Hematopoietic multipotent progenitor cell (in vitro differentiated cells): ENCODE measurements at places on chromosomes 1 and 21. TPM values are rescaled to one million over a fixed set of nuclear protein-coding genes. Genes with fewer than 3 reads are reported as not detected.

Gene PTPN22
- 7.5 TPM for total RNA-seq

Gene GBP6
- under 0.01 TPM for total RNA-seq

Gene PGD
- total RNA-seq, result 148 TPM

Gene CD1D
- 0.54 TPM for total RNA-seq

Gene CITED4
- 4.6 TPM for total RNA-seq

Gene PPP1R15B
- 30.4 TPM for total RNA-seq

Gene HORMAD1
- under 0.01 TPM for total RNA-seq

Gene RSPH1
- 0.81 TPM for total RNA-seq

Gene C1orf167
- total RNA-seq, result not detected

GRCh38 chr1:195981448-195982139 is 626.6 kb downstream of the KCNT2 start:
- DNase-seq, result no peak

- no peak for DNase-seq
Observed at GRCh38 chr1:65260851-65261473, 48.4 kb upstream of the DNAJC6 start.

- no peak for DNase-seq
Observed at GRCh38 chr1:192797891-192798290, 10.9 kb upstream of the RGS2 start.

DNA sequence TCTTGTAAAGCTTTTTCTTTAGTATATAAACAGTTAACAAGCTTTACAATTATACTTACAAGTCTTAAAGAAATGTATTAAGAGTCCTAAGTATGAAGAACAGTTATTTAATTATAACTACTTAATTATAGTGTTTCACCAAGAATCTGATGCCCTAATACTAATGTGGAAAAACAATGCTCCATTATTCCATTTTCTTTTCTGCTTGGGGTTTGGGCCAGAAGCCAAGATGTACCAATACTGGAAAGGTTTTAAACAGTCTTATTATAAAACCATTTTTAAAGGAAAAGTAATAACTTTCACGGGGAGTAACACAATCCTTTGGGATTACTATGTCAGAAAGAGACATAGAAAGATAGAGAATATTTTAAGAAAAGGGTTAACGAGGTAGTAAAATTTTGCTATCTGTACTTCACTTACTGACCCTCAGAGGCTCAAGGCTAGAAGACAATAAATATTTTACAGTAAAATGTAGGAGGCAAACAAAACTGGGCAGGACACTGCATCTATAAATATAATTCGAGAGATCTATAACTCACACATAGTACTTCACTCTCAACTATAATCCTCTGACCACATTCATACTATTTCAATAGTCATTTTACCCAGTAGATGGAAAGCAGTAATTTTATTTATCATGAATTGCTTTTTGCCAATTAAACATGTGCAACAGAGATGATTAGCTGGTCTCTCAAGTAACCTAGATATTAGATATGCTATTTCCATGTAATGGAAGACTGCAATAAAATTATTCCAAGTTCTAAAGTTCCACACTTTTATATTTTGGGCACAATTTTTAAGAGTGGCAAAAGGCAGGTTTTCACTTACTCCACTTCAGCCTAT is 63.9 kb downstream of the LTN1 start:
- no peak for DNase-seq

DNA sequence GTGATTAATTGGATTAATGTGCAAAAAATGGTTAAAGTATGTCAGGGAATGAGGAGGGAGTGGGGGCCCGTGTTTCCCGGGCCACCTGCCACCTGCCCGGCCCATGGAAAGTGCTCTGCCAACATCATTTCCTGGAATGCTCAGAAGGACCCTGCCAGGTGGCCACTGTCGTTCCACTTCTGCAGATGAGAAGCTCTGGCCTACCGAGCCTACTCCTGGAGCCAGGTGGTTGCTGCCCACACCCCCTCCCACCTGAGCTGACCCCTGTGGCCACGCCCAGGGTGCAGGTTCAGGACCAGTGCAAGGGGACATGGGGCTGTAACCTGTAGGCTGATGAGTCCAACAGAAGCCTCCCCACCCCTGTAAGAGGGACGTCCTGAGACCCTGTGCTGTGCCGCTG is 99.7 kb downstream of the PRDM16 start:
- DNase-seq, result no peak

- DNase-seq, result peak; percentile 49
Observed at GRCh38 chr1:156419854-156420204, 50.8 kb downstream of the RHBG start.

- DNase-seq, result no peak
Observed at GRCh38 chr1:95013950-95014574, 58.7 kb downstream of the ALG14 start.

GRCh38 chr1:154607609-154608396 is at the start of gene ADAR:
Gene ADAR (minus strand): TSS chr1:154608186. CDS start chr1:154608006, 180 bp downstream.
- peak; percentile 80 for DNase-seq

DNA sequence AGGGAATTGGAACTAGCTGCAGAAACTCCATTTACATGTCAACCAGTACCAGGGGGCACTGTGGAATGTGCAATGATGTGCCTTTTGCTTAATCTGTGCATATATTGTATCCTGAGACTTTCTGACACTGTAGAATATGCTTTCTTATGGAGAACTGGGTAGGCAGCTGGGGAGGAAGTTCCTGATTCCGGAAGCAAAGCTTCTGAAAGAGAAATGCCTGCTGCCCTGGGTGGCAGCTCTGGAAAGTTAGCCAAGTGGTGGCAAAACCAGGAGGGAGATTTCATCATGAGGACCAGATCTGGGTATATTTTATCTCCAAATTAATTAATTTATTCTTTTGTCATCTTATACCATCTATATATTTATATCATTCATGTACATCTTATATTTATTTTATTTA is 116.7 kb downstream of the XCL2 start:
- DNase-seq, result no peak

DNA sequence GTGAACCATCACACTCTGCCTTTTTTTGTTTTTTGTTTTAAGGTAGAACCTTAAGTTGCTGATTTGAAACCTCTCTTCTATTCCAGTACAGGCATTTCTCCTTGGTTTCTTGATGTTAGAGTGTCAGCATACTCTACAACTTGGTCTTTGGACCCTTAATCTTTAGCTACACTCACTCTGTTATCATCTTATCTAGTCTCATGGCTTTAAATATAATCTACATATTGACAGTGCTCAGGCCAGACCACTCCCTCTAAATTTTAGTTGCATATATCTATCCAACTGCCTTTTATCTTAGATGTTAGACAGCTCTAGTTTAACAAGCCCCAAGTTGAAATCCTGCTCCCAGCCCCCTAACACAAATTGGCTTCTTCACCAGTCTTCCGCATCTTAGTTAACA is 22.1 kb downstream of the NME7 start:
- no peak for DNase-seq

- DNase-seq, result no peak
Observed at GRCh38 chr1:226548256-226549093, at the start of gene STUM. Gene STUM (plus strand): TSS chr1:226548764. CDS start chr1:226548905, 141 bp downstream.

DNA sequence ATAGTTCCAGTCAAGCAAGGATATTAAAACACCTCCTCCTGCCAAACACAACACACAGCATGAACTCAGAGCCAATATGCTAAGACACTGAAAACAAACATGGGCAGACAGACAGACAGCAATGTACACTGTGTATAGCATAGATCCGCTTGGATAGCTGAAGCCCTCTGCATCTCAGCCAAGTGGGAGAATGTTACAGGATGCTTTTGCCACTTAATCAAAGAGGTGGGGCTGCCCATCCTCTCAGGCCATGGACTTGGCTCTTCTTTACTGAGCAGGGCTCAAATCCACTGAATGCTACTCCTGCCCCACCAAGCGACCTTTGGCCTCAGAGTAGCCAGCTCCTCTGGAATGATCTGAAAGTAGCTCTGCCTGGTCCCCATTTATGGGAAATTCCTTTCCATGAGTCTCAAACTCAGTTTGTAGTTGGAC is 64.7 kb upstream of the NGF start:
- no peak for DNase-seq

DNA sequence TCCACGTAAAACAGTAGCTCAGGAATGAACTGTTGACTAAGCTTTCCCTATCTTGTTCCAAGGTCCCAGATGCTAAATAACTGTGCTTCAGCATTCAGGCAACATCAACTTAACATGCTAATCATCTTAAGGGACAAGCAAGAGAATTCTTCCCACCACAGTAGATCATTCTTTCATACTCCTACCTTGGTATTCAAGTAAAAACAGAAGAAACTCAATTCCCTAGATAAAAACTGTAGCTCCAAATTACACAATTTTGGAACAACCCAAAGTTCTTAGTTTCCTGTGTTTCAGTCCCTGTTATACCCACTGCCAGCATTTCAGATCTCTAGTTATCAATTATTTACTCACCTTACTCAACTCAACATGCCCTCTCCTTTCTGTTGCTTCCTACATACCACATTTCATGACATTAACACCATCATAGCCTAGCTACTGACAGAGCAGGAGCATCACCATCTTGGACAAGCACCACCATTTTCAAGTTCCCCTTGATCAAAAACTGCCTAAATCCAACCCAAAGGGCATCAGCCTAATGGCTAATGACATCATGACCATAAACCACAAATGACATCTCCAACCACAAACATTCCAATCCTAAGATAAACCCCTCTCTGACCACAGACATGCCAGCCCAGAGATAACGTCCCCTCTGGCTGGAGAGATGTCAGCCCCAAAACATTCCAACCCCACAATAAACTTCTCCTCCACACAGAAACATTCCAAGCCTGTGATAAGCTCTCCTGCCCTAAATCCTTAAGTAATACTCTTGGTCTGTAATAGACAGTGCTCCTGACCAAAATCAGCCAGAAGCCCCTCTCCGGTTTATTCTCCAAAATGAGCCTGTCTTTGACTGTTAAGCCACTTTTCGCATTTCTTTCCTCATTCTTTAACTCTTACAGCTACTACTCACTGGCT is 191.2 kb downstream of the RERE start:
- DNase-seq, result no peak

DNA sequence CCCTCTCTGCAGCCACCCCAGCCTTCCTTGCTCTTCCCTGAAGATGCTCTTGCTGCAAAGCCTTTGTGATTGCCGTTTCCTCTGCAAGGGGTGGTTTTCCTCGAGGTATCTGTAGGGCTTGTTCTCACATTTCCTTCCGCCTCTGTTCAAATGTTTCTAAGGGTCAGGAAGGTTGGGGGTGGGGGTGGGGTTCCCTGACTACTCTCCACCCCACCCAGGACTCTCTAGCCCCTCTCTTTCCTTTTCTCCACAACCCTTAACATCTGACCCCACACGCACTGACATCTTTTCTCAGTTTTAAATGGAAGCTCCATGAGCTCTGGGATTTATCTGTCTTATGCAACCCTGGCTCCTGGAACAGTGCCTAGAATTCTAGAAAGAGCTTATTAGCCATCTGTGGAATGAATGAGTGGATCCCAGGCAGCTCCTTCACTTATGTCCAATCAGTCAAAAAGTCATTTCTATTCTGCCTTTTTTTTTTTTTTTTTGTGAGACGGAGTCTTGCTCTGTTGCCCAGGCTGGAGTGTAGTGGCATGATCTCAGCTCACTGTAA is 27.3 kb upstream of the ZNF362 start:
- no peak for DNase-seq

DNA sequence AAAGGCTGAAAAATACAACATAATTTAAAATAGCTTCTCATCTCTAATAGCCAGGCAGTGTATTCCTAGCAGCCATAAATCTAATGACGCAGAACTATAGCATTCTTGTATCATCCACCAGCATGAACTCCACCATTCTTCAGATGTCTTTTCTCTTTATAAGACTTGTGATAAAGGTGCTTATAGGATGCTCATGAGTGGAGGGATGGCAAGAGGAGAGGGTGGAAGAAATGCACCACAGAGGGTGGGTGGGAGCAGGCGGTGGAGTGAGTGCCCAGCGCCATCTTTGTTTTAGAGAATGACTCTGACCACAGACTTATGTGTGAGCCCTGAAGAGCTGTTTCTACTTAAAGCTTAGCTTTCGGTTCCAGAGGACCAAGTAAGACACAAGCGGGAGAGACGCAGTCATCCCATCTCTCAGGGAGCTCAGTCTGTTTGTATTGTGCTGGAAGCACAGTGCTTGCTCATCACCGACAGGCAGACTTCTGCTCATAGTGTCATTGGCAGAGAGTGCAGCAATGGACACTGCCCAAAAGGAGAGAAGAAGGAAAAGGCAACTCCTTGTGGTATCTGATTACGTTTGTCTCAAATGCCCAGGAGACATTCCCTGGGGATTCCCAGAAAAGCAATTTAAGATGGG is 65.6 kb downstream of the KCNJ15 start:
- DNase-seq, result no peak

DNA sequence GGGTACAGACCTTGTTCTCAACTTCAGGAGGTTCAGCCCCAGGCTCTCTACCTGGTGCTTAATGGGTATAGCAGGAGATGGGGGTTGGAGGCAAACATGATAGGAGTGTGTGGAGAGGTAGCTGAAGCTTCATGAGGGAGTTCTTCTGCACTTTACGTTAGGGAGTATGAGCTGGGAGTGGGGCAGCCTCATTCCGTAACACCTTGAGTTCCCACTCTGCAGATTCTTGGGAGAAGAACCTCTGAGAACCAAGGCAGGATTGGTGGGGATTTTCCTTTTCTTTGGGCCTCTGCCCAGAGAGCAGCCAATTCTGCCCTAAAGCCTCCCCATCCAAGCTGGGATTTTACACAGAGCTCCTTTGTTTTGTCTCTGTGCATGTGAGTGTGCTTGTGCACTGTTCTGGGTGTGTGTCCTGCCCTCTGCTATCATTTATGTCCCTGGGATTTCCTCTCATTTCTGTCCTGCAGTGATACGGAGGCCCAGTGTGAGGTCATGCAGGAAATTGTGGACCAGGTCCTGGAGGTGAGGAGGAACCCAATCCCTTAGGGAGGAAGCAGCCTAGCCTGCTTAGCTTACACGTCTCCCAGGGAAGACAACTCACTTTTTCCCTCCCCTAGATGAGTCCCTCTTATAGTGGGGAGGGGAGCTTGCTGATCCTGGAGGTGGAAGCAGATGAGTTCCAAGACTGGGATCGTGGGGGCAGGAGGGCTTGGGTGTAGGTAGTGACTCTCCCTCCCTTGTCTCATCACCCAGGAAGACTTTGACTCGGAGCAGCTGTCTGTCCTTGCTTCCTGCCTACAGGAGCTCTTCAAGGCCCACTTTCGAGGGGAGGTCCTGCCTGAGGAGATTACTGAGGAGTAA is 11.6 kb upstream of the SLC27A3 start:
- no peak for DNase-seq

GRCh38 chr21:34861258-34861657 is 187.8 kb downstream of the RUNX1 start:
- DNase-seq, result no peak

DNA sequence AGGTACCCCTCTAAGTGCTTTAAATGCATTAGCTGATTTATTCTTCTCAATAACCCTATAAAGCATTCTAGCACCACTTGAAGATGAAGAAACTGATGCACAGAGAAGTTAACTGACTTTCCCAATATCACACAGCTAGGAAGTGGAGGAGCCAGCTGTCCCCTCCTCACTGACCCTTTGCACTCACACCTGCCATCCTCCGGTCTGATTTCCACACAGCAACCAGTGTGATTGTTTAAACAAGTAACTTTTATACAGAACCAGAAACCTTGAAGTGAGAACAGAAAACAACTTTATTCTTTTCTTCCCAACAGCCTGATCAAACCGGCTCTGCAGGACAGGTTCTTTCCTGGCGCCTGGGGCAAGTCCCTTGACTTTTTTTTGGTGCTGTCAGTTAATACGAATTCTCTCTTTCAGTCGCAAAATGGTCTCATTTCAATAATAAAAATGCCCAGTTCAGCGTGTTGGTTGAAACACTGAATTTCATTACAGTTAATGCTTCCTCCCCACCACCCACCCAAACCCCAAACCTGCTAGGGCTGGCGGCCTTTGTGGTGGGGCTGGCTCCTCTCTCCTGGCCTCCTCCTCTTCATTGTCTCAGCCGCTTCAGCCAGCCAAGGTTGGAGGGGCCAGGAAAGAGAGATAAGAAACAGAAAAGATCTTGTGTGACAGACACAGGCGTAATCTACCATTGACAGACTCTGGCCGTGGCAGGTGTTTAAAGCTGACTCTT is 26.4 kb upstream of the EEIG2 start:
- DNase-seq, result no peak
